Activated CD4-positive, alpha-beta T cell treated with anti-CD3 and anti-CD28 coated beads for 1 hour (primary cell): ENCODE measurements at places on chromosomes 4 and X.

GRCh38 chr4:185165605-185166063 lies 22.6 kb downstream of the SLC25A4 start:
- DNase-seq = no peak

GRCh38 chrX:129925305-129926092 lies 19.5 kb downstream of the UTP14A start:
- DNase-seq = peak; percentile 50

GRCh38 chrX:149629730-149630387 lies 1.7 kb downstream of the TMEM185A start:
- DNase-seq = no peak

- DNase-seq = no peak
These were observed 14.5 kb upstream of the DKK2 start for GRCh38 chr4:107050525-107051135.

DNA sequence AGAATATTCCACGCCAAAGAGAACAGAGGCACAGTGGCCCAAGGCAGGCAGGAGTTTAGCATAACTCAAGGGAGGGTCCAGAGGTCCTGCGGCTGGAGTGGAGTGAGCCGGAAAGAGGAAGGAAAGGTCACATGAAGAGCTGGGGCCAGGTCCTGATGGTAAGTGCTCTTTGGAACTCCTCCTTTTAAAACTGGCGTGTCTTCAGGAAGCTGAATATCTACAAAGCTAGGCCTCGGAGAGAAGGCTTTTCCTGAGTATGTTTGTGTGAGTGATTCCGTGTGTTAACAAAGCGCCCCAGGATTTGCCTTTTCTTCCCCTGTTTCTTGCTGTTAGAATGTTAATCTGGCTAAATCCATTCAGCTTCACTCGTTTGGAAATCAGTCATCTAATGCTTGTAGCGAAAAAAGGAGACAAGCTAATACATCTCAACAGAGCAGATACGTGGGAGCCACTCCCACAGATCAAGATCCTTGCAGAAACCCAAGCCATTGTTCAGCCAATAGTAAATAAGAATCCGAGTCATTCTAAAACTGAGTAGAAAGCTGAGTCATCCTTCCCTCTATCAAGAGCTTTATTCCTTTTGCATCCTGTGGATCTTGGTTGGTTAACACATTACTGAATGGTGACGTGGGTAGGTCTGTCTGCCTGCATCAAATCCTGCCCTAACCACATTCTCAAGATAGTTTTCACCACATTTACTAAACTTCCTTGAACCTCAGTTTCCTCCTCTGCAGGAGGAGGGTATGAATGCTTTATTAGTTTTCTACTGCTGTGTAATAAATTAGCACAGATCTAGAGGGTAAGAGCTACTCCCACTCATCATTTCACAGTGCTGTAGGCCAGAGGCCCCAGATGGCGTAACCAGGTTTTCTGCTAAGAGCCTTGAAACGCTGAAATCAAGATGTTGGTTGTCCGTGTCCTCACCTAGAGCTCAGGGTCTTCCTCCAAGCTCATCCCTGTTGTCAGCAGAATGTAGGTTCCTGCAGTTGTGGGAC lies 43.2 kb upstream of the RBM47 start:
- no peak for DNase-seq

- DNase-seq = no peak
These were observed 1.8 kb downstream of the NLGN4X start for GRCh38 chrX:6226596-6227452.

- DNase-seq = no peak
These were observed 23.1 kb upstream of the C1GALT1C1 start for GRCh38 chrX:120653000-120653399.

GRCh38 chr4:75555294-75556164 lies at the start of gene ODAPH:
Gene ODAPH, plus strand, starts transcription at chr4:75556066. Its CDS starts 17 bp downstream, at chr4:75556083.
- no peak for DNase-seq

GRCh38 chr4:45527160-45527559 lies 596.7 kb downstream of the GABRG1 start:
- no peak for DNase-seq

- DNase-seq = no peak
These were observed 62.7 kb upstream of the HELT start for GRCh38 chr4:184955636-184956035.

GRCh38 chr4:56909086-56909894 lies 1.6 kb downstream of the REST start:
- peak; percentile 38 for DNase-seq

DNA sequence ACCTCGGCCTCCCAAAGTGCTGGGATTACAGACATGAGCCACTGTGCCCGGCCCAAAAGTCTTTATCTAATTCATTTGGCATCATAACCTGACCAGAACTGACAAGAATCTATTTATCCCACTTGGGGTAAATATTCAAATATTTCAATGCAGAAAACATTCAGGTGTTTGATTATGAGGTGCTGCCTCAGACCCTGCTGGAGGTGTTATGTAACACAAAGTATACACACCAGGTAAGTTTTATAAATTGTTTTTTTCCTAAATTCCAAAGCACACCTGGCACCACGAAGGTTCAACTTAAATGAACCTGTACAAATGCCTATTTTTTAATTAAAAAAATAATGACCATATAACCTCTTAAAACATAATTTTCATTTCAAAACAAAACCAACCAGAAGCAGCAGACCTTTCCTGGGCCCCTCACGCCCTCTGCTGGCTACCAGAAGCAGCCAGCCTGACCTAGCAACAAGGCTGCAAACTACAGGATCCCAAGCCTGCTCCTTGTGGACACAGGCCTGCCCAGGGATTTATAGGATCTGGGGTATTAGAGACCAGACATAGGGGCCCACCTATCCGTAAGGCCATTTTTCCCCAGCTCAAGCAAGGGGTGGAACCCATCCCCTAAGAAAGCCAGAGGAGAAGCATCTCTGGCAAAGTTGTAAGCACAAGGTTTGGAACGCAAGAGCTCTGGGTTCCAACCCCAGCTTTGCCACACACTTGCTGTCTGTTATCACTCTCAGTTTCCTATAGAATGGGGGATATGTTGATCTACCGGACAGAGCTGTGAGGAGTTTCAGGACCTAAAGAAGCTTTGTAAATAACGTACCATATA lies 11.7 kb downstream of the OTUD5 start:
- DNase-seq = no peak

DNA sequence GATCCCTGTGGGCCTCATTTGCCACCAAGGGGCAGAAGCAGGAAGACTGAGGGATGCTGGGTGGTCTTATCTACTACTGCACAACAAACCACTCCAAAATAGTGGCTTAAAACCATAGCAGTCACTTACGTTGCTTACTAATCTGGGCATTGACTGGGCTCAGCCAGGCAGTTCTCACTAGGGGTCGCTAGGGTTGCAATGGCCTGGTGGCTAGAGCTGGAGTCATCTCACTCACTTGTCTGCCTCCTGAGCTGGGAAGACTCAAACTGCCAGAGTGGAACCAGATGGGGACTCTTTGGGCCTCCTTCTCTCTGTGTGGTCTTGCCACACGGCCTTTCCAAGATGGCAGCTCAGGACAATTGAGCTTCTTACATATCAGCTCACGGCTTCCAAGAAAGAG lies 216.3 kb upstream of the BCOR start:
- DNase-seq = no peak

DNA sequence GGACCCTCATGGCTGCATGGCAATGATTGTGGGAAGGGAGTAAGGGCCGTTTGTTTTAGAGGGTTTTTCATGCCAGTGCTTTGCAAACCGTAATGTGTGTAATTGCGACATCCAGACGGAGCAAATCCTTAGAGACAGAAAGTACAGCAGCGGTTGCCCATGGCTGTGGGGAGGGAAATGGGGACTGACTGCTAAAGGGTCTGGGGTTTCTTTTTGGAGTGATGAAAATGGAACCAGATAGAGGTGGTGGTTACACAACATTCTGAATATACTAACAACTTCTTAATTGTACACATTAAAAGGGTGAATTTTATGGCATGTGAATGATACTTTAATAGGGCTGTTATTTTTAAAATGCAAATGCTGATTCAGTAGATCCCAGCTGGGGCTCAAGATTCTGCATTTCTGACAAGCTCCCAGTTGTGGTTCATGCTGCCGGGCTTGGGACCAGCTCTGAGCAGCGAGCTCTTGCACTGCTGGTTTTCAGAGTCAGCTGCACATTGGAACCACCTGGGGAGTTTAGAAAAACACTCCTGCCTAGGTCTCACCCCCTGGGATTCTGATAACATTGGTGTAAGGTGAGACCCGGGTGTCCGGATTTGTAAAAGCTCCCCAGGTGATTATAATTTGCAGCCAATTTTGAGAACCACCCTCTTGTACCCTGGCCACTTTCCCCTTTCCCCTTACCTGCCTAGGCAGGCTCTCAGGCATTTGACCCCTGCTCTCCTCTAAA lies 47.7 kb downstream of the PRPS1 start:
- no peak for DNase-seq

DNA sequence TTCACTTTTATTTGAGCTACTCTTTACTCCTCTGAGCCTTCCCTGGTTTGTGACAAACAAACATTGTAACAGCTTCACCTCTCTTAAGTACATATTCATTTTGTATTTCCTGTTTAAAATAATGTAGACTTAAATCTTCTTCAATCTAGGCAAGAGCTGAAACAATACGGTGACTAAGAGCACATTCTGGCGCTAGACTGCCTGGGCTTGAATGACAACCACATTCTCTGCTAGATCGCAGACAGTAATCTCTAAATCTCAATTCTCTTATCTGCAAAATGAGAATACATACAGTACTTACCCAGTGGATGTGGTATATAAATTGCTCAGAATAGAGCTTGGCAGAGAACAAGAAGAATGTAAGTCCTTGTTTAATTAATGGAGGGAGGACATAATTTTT lies 144.8 kb downstream of the ARAP2 start:
- no peak for DNase-seq

GRCh38 chr4:2243681-2244380 lies 1.9 kb upstream of the HAUS3 start:
- DNase-seq = no peak

GRCh38 chr4:173145131-173145530 lies 23.5 kb upstream of the GALNT7 start:
- no peak for DNase-seq

DNA sequence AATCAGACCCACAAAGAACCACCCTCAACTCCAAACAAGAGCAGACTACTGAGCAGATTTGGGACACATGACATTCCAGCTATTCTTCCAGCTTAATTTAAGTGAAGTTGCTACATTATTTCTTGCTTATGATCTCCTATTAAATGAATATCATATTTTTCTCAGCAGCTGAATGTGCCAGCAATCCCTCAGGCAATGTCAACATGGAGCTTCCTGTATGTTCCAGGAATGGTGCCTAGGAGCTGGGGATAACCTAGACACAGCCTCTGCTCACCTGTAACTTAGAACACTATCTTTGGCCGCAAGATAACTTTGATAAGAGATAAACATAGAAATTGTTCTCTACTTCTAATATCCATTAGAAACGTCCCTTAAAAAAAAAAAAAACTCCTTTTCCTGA lies 274.4 kb upstream of the RASGEF1B start:
- DNase-seq = no peak

GRCh38 chrX:139077281-139078250 lies 366.0 kb upstream of the FGF13 start:
- no peak for DNase-seq

GRCh38 chr4:84825701-84826341 lies 140.7 kb downstream of the WDFY3 start:
- no peak for DNase-seq

- no peak for DNase-seq
These were observed 48.9 kb downstream of the TBC1D9 start for GRCh38 chr4:140707325-140707724.

GRCh38 chr4:182895791-182896292 lies 21.3 kb downstream of the DCTD start:
- DNase-seq = no peak

- no peak for DNase-seq
These were observed 73.9 kb upstream of the MED14 start for GRCh38 chrX:40809210-40809609.

- no peak for DNase-seq
These were observed 125.6 kb downstream of the PARM1 start for GRCh38 chr4:75058486-75058885.

DNA sequence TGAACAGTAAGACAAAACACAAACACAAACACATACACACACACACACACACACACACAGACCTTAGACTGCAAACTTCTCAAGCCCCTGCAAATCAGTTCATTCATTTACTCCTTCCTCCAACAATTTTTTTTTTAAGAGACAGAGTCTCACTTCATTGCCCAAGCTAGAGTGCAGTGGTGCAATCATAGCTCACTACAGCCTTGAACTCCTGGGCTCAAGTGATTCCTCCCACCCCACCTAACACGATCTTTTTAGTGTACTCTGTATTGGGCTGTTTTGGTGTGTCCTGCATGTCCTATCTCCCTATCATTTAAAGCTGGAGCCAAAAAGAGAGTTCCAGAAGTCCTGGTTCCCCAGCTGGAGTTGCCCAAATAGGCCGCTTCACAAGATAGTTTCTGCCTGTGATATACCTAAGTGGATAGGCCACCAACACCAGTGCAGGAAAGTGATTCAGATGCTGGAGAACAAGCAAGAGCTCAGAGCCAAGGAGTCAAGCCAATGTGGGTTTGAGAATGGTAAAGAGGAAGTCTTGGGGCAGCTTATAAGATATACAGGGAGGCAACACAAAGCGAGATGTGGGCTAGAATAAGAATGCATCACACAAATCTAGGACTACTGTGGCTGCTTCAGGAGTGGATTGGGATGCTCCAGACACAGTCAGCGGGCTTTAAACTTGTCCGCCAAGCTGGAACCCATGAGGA lies 85.4 kb upstream of the RAPGEF2 start:
- no peak for DNase-seq

GRCh38 chrX:123920105-123920785 lies 41.3 kb upstream of the STAG2 start:
- DNase-seq = no peak

- DNase-seq = no peak
These were observed 65.2 kb upstream of the TLR2 start for GRCh38 chr4:153618833-153619232.

GRCh38 chr4:161419822-161420221 lies 744.0 kb downstream of the FSTL5 start:
- no peak for DNase-seq

- DNase-seq = no peak
These were observed 139.9 kb upstream of the USP9X start for GRCh38 chrX:40945361-40945713.

GRCh38 chr4:1405636-1406393 lies 427 bp downstream of the NKX1-1 start:
- no peak for DNase-seq

DNA sequence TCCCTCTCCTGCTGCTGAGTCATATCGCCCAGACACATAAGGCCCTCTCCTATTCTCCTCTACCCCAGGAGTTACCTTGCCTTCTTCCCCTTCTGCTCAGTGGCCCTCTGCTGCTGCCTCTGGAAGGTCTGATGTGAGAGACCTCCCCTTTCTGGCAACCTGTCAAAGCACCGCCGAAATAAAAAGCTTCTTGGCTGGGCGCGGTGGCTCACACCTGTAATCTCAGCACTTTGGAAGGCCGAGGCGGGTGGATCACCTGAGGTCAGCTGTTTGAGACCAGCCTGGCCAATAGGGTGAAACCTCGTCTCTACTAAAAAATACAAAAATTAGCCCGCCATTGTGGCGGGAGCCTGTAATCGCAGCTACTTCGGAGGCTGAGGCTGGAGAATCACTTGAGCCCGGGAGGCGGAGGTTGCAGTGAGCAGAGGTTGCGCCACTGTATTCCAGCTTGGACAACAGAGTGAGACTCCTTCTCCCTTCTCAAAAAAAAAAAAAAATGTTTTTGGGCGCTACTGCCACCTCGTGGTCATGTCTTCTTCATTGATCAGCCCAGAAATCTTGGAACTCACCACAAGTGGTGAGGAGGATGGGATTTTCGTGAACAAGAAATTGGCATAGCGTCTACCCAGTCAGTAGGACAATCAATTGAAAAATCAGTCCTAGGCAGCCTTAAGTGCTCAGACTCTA lies 8.6 kb upstream of the ZXDA start:
- DNase-seq = no peak
